ENCODE measurements at places on chromosomes 7 and 10.

GRCh38 chr10:33055625-33056024 lies 97.6 kb upstream of the ITGB1 start:
- no peak for DNase-seq

DNA sequence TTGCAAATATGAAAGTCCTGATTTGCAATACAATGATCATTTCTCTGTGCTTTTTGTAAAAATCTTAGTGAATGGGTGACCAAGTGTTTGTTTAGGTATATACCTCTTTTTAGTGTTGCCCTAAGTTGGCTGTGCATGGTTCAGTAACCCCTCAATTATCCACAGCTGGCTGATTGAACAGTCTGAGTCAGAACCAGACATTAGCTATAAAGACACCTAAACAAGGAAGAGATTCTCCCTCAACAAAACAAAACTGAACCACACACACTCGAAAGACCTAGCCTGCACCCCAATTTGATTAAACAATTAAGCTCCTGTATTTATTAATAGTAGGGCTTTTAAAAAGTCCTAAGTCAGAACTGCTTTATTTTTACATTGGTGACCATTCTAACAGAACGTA lies 2.8 kb downstream of the RSBN1L start:
- DNase-seq, result no peak

DNA sequence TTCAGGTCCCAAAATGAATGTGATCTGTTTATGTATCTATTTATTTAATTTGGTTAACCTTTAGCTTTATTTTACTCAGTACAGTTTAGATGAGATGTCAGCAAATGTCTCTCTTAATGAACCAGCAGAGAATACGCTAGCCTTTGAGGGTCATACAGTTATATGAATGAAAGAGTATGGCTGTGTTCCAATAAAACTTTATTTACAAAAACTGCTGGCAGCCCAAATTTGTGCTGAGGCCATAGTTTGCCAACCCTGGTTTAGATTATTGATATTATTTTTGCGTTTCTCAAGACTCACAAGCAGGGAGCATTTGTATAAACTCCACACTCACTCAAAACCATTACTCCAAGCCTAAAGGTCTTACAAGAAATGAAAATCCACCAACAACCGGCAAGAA lies 323.4 kb upstream of the NRP1 start:
- no peak for DNase-seq

- DNase-seq, result no peak
These were observed 1562.0 kb downstream of the REEP3 start for GRCh38 chr10:65083222-65083621.

DNA sequence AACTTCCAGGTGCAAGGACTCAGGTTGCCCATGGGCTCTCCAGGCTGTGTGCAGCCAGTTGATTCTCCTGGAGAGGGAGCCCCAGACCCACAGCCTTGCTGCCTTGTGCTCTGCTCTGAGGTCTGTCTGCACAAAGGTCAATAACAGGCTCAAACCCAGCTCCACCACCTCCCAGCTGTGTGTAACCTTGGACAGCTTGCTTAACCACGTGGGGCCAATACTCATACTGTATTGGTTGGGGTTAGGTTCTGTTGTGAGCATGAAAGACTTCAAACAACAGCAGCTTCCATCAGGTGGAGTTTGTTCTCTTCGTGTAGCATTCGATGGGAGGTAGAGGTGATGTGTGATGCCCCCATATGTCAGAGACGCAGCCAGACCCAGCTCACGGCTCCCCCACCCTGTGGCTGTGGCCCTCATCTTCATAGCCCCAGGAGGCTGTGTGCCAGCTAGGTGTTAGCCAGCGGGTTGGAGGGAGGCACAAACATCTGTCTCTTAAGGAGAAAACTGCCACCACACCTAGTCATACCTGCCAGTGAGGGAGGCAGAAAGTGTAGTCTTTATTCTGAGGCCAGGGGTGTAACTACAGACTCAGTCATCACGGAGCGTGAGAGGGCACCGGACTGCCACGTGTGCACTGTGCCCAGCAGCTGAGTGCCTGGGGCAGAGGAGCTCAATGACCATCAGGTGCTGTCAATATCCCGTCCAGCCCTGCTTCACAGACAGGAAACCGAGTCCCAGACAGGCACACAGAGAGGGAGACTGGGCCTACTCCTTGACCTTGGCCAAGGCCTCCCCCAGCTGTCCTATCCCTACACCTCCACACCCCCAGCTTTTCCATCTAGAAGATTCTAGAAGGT lies 8.1 kb upstream of the POLD2 start:
- no peak for DNase-seq

- no peak for DNase-seq
These were observed 41.9 kb downstream of the DRGX start for GRCh38 chr10:49353895-49354566.

DNA sequence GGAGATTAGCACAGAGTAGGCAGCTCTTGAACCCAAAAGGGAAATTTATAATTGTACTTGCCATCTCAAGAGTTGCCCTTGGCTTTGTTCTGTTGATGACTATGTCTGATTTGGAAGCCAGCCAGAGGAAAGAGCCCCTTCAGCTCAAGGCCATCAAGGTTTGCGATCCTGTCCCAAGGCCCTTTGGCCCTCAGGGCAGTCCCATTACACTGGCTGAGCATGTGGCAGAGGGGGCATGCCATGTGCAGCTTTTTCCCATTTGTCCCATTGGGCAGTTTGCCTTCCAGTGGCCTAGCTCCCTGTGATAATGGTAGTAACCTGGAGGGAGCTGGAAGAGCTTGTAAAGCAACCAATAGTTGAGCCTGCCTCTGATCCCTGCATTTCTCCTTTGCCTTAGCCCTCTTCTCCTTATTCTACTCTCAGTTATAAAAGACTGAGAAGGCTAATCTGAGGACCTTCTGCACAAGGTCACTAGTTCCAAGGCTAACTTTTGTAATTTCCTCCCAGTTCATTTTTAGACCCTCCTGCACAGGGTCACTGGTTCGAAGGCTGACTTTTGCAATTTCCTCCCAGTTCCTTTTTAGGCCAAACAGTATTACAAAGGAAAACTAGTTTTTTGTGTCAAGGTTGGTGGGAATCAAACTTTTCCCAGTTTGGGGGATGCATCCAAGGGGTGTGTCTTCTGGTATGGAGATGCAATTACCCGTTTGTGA lies 31.0 kb upstream of the ARHGAP12 start:
- no peak for DNase-seq

DNA sequence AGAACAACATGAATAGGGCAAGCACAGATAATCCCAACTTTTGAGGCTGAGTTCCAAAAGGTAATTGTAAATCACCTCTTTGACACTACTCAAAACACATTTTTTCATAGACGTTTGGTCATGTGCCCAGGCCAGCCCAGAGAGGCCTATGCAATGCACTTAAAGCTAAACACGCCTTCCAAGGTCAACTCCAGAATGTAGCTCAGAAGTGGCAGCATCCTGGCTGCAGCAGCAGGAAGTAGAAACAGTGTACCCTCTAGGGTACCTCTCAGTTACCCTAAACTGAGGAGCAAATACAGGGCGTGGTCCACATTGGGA lies 58.7 kb downstream of the OSBPL3 start:
- DNase-seq, result no peak

DNA sequence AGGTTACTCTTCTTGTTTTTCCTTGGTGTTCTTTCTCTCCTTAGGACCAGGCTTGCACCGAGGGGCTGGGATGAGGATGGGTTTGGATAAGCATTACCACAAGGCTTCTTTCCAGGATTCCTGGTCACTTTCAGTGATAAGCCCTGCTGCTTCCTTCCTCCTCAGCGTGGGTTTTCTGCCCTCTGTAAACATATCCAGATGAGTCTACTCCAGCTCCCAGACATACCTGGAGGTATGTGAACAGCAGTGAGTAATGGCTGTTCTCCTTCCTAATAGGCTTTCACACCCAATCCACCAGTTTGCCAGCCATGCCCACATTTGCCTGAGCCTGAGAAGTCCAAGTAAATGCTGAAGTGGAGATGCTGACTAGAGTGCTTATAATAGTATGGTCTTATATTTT lies 229.8 kb upstream of the YAE1 start:
- no peak for DNase-seq

DNA sequence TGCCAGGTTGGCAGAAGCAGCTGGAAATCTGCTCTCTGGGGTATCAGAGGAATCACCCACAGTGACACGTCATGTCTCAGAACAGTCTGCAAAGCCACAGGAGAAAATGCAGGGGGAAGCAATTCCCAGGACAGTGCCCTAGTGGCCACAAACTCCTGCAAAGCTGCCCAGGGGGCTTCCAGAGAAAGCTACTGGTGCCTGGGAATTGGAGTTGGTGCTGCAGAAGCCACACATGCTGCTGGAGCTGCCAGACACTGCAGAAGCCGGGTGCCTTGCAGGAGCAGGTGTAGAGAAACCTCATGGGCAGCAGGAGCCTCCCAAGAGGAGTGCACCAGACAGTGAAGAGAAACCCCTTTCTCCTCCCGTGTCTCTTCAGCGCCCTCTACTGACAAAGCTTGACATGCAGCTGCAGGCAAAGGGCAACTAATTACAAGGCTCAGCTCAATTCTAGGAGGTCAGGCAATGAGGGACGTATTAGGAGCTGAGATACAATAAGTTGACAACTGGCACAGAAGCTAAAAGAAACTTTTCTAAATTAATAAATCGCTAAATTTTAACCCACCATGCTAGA lies 30.2 kb upstream of the NUB1 start:
- no peak for DNase-seq
